Esophagus squamous epithelium (tissue), 5 donors: ENCODE measurements at places on chromosomes 2 and 18.

- DNase-seq: no peak
Observed at GRCh38 chr2:5389740-5390139, 302.4 kb upstream of the SOX11 start.

GRCh38 chr18:3814816-3815215, 364.8 kb downstream of the TGIF1 start:
- DNase-seq: no peak

DNA sequence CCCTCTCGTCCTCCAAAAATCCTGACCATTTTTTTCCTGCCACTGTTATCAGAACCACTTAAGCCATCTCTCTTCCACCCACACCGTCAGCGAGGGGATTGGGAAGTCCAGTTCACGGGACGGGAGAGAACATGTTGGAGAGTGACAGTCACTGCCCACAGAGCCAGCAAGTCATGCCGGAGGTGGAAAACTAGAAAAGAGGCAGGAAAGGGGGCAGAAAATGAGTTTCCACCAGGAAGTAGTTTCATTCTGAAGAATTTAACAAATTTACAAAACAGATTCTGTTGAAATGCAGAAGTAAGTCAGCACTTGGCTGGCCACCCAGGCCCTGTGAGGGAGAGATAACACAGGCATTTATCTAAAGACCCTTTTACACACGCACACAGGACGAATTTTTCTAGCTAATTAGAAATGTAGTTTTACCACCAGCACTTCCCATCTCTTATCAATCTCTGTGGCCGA, 431.3 kb downstream of the TSN start:
- no peak for DNase-seq

- DNase-seq: no peak
Observed at GRCh38 chr18:78742218-78742745, 237.3 kb upstream of the SALL3 start.

DNA sequence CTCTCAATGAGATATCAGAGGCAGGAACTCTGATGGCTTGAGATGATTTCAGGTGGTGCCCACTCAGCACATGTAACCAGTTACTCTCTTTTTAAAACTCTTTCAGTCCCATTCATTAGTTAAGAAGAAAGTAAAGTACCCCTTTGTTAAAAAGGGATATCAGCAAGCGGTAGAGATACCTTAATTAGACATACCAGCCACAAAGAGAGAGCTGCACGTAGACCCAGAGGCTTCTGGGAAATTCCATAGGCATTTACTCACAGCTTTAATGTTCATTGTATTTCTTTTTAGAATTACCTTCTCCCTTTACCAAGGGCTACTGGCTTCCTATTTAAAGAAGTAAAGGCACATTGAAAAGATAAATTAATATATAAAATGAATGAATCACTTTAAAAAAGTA, 63.3 kb downstream of the LYPD6B start:
- DNase-seq: no peak

DNA sequence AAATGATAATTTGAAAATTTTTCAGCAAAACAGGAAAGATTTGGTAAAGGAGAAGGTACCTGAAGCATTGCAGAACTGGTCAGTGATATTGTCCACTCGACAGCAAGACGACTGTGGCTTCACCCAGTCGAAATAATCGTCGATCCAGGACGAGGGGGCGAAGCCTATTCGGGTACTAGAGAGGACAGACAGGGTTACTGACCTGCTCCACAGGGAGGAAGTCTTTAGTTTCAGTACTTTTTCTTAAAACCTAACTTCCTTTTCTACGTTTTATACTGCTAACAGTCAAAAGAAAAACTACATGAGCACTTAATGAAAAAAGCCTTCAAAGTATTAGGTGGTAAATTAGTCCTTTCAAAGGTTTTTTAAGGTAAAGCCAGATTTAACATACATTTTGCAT, 36.0 kb downstream of the RMC1 start:
- DNase-seq: no peak

GRCh38 chr18:11425211-11425610, 184.2 kb upstream of the SLC35G4 start:
- DNase-seq: no peak

GRCh38 chr2:234714711-234715110, 217.8 kb upstream of the ARL4C start:
- DNase-seq: no peak

DNA sequence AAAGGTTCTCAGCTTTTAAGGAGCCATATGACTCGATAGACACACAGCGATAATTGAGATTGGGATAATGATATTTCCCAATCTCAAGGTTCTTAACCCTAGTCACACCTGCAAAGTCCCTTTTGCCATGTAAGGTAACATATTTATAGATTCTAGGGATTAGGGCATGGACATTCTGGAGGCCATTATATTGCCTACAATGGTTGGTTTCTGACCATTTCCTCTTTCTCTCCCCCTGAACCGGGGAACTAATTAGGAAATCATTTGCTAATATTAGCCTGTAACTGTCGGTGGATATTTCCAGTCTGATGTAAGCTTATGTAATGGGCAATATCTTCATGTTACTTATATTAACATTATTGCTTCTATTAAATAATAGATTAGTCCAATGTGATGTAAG, 40.8 kb upstream of the ARHGAP15 start:
- no peak for DNase-seq

GRCh38 chr18:58015065-58015780, 28.8 kb upstream of the NEDD4L start:
- DNase-seq: no peak
